NCI-H187 (cell line): ENCODE measurements at places on chromosomes 11 and 22.

DNA sequence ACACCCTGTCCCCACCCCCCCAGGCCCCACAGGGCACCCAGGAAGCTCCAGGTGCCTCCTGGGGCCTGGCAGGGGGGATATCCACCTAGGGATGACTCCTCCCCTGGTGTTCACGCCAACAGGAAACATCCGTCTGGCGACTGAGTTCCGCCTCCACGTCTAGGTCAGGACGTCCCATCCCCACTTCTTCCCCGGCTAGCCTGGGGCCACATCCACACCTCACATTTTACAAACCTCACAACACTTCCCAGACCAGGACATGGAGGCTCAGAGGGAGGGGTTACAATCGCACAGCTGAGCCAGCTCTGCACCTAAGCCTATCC is 21.0 kb downstream of the MAFF start:
- DNase-seq, result no peak

- no peak for DNase-seq
Observed at GRCh38 chr11:83778596-83778995, 492.4 kb upstream of the CCDC90B start.

- DNase-seq, result no peak
Observed at GRCh38 chr11:62067741-62068140, 56.1 kb upstream of the INCENP start.

- DNase-seq, result no peak
Observed at GRCh38 chr22:47376322-47376700, 613.9 kb downstream of the TBC1D22A start.

DNA sequence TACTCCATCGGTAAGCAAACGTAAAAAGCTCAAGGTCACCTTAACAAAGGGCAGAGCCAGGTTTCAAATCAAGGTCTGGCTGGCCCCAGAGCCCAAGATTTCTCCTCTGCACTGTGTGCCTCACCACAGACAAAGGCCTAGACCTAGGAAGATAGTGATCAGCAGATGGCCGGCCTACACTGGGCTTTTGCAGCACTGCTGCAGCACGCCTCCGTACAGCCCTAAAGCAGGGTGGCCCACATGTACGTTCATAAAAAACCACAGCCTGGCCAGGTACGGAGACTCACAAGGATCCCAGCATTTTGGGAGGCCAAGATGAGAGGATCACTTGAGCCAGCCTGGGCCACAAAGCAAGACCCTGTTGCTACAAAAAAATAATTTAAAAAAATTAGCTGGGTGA is 106.3 kb upstream of the PITPNB start:
- no peak for DNase-seq

GRCh38 chr11:40340911-40341310 is 1118.5 kb downstream of the LRRC4C start:
- no peak for DNase-seq

- no peak for DNase-seq
Observed at GRCh38 chr22:47130883-47131631, 368.6 kb downstream of the TBC1D22A start.

GRCh38 chr11:104161751-104162450 is 2.0 kb downstream of the PDGFD start:
- DNase-seq, result no peak

- DNase-seq, result no peak
Observed at GRCh38 chr22:48351376-48352085, 1476.1 kb downstream of the BRD1 start.

DNA sequence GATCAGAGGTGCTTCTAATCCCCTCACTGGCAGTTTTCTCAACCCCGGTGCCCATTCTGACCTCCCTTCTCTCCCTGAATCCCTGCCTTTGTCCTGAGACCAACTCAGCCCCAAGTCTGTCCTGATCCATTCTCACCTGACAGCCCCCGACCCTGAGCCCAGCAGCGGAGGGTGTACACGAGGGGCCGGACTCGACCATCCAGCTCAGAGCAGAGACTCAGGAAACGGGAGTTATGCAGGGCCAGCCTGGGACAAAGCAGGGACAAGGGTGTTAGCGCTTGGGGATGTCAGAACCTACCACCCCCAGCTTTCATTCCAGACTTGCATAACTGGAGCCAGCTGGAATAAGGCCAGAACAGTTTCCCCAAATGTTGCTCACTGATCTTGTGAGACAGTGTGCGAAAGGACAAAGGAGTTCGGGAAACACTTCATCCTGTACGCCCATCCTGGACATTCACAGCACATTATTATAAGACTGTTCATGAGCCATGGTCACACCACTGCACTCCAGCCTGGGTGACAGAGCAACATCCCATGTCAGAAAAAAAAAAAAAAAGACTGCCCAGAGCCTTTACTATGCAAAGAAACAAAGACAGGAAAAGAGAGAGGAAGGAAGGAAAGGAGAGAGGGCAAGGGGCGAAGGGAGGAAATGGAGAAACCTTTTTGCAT is 3.5 kb upstream of the EEF1G start:
- no peak for DNase-seq

GRCh38 chr22:26565889-26566288 is 24.0 kb downstream of the TPST2 start:
- no peak for DNase-seq

- DNase-seq, result no peak
Observed at GRCh38 chr11:76636826-76637460, 33.6 kb downstream of the LRRC32 start.

DNA sequence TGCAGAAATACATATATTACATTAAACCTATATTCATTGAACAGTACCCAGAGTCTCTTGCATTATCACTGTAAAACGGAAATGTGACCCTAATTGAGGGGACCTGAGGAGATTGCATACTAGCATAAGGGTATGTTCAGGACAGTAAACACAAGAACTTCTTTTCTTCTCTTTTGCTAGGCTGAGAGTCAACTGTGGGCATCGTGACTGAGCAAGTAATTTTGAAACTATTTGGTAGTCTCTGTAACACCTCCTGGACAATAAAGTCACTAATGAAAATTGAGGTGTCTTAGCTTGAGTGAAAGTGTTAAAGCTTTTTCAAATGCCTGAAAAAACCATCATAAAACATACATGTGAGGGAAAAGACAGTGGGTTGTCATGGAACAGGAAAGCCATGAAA is 90.9 kb downstream of the PDHX start:
- DNase-seq, result no peak

GRCh38 chr22:31691408-31691807 is 29.4 kb upstream of the PISD start:
- DNase-seq, result no peak

DNA sequence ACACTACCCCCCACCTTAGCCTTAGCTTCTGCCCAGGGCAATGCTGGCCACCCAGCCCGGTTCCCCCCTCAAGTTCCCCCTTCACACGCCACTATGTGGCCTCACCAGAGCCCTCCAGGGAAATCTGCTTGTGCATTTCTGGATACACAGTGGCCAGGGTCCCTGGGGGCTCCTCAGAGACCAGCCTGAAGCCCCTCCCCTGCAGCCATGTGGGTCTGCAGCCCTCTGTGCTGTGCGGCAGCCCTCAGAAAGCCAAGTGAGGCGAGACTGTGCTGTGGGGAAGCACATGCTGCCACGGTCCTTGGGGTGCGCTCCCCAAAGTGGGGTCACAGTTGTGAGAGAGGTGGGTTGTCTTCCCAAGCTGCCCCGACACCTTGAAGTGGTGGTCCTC is 2.1 kb upstream of the PLXNB2 start:
- DNase-seq, result no peak

DNA sequence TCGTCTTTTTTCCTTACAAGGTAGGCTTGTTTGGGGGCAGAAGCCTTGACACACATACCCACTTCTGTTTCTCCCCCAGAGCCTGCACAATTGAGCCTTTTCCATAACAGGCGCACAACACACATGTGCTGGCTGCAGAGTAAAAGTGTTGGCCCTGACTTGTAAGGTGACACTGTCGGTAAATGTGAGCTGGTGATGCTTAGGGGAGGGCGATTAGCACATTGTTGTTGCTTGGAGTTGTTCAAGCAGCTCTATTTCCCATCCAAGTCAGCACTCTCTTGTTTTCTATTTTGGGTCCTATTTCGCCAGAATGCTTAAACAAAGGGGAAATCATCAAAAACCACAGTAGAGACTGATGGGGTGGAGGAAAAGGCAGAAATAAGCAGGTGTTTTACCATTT is 51.9 kb upstream of the PTPRJ start:
- DNase-seq, result peak; percentile 21

DNA sequence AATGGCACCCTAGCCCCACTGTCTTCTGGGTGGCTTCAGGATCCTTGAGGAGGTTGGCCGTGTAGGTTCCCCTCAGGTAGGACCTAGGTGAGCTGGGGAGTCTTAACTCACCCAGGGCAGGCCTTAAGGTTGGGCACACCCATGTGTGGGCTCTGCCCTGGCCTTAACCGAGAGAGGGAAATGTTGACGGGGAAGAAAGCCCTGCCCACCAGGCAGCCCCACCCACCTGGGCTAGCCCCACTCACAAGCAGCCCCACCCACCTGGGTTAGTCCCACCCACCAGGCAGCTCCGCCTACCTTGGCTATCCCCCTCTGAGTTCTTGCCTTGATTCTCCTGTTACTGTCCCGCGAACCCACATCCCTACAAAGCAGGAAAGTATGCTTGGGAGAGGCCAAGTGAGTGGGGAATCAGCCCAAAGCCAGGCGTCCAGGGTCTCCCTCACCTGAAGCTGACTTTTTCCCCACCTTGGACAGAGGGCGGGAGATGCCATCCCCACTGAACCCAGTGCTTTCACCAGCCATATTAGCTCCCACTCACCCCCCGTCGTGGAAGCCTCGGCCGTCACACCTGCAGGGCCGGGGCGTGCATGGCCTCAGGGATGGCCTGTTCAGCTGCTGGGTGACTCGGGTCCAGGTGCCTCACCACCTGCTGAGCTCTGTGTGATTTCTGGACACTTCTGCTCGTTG is at the start of gene MYEOV:
TSS of gene MYEOV (plus strand) at position 337 of the 687 bp plus-strand sequence. CDS start 1,200 bp downstream, outside the sequence.
- DNase-seq, result no peak

- no peak for DNase-seq
Observed at GRCh38 chr11:35377262-35377661, 42.1 kb downstream of the SLC1A2 start.

DNA sequence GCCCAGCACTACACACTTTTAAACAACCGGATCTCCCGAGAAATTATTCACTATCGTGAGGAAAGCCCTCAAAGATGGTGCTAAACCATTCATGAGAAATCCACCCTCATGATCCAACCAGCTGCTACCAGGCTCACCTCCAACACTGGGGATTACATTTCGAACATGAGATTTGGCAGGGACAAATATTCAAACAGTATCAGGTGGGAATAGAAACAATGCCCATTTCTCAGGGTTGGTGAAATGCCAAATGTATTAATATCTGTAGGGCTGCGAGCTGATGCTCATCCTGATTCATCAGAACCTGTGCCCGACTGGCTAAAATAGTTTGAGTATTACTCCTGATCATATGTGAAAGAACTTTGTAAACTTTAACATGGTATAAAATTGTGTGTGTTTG is 15.8 kb upstream of the PTPRJ start:
- no peak for DNase-seq

DNA sequence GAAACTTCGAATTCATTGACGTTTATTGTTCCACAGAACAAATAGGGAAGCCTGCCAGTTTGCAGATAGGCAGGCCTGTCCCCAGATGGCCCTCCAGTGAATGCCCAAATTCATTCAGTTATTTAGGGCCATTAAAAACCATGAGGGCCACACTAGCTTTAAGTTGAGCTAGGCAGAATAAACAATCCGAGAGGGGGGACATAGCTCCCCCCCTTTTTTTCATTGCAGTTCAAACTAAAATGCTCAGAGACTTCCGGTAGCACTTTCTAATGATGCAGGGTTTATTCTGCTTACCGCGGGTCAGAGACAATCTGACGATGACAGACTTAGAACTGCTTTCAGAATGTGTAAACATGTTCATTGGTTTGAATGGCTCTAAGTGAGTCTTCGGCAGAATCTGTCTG is 72.0 kb downstream of the ZBTB16 start:
- DNase-seq, result no peak

GRCh38 chr11:17864478-17864941 is 129.9 kb downstream of the KCNC1 start:
- no peak for DNase-seq

DNA sequence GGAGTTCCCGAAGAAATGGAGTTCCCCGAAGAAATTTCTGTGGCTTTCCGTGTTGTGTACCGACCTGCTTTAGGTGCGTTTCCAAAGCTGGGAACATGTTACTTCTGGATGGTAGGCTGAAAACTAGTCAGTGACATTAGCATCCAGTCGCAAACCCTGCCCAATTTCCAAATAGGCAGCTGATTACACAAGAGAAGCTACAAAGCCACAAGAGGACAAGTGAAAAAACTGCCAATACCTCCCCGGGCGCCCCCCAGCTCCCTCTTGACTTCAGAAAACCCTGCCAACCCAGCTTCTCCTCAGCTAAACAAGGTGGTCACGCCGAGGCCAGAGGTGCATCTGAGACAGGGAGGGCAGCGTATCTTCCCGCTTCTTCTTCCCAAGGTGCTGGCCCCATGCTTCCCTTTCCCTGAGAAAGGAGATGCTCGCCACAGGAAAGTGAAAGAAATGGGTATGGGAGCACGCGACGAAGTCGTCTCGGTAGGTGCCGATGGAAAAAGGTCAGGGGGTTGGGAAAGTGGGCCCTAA is 551 bp downstream of the AGBL2 start:
- DNase-seq, result no peak

GRCh38 chr11:98059488-98059887 is 961.3 kb upstream of the CNTN5 start:
- no peak for DNase-seq

- no peak for DNase-seq
Observed at GRCh38 chr22:28048529-28048928, 129.5 kb upstream of the PITPNB start.

DNA sequence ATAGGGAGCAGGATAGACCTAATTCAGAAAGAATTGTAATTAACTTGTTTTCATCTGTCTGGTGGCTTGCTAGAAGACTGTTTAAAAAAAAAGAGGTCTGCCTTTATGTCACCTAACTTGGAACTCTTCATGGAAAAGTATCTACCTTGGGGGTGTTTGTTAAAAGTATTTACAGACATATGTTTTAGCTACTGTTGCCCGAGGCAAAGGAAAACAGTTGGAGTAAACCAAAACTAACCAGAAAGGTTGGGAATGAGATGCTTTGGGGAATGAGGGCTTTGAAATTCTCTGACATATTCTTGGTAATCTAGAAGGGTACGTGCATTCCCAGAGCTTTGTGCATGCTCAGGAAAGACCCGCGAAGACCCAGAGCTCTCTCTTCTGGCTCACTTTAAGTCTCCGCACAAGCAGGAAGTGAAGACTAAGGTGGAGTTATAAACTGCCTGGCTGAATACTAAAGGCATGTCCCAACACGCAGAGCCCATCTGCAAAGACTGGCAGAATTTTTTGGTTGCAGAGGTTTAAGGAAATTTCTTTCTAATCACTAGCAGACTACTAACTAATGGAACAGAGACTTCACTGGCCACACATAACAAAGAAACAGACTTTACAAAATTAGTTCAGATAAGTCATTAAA is 33.2 kb downstream of the HIKESHI start:
- no peak for DNase-seq

GRCh38 chr11:113615098-113615497 is 91.0 kb downstream of the TMPRSS5 start:
- no peak for DNase-seq
